ENCODE measurements at places on chromosomes 4 and X.

GRCh38 chr4:37537484-37537883, 148.7 kb downstream of the RELL1 start:
- no peaks in the 10 kb centered on the region for H3K4me1 ChIP-seq
- no peaks in the 10 kb centered on the region for H3K36me3 ChIP-seq
- H3K4me3 ChIP-seq, result no peak overlapping the region

DNA sequence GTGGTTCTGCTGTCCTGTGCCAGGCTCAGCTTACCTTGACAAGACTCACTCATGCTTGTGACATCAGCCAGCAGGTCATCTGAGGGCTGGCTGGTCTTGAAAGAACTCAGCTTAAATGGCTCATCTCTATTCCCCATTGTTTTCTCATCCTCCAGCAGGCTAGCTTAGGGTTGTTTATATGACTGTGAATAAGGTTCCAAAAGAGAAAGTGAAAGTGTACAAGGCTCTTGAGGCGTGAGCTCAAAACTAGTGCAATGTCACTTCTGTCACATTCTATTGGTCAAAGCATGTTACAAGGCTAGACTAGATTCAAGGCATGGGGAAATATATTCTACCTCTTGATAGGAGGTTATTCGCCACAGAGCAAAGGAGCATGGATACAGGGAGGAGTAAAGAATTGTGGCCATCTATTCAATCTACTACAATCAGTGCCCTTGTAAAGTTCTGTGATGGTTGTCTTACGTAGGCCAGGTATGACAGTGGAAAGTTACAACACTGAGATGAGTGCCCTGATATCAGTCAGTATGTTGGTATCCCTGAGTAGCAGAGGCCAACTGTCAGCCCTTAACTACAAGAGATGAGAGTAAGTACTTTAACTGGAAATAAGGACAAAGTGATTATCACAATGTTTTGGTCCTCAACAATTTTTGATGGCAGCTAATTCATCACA, 19.8 kb upstream of the TMLHE start:
- H3K27me3 ChIP-seq, result no peaks in the 10 kb centered on the region
- no peak overlapping the region for H3K27ac ChIP-seq
- H3K4me1 ChIP-seq, result no peaks in the 10 kb centered on the region
- no peak overlapping the region for H3K4me3 ChIP-seq

- H3K36me3 ChIP-seq, result no peaks in the 10 kb centered on the region
- DNase-seq, result no peak
- H3K27ac ChIP-seq, result no peak overlapping the region
Measured at GRCh38 chr4:151668689-151669402, 92.0 kb downstream of the GATB start.

- no peak overlapping the region for H3K27ac ChIP-seq
- H3K4me3 ChIP-seq, result no peak overlapping the region
- no peak for DNase-seq
- no peaks in the 10 kb centered on the region for H3K27me3 ChIP-seq
- no peaks in the 10 kb centered on the region for H3K36me3 ChIP-seq
- no peaks in the 10 kb centered on the region for H3K4me1 ChIP-seq
Measured at GRCh38 chr4:126799416-126799815, 833.3 kb upstream of the INTU start.

DNA sequence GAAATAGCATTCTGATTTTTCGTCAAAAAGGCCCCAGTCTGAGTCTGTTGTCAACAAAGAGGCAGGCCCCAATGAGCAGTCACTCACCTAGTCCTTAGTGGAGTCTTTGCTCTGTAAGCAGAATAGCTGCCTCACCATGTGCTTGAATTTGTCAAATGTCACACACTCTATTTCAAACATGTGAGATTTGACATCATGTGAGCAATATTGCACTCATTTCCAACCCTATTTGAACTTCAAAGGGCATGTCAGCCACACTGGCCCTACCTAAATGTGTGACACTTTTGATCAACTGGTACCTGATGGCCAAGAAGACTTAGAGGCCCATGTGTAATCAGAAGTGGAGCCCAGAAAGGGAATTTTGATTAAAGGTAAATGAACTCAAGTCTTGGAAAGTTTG, 59.4 kb upstream of the PLAC1 start:
- no peaks in the 10 kb centered on the region for H3K36me3 ChIP-seq
- H3K27me3 ChIP-seq, result no peaks in the 10 kb centered on the region
- no peaks in the 10 kb centered on the region for H3K4me1 ChIP-seq
- DNase-seq, result no peak
- H3K27ac ChIP-seq, result no peak overlapping the region

GRCh38 chrX:111127038-111127437, 31.0 kb downstream of the PAK3 start:
- no peaks in the 10 kb centered on the region for H3K36me3 ChIP-seq
- DNase-seq, result no peak
- no peak overlapping the region for H3K27ac ChIP-seq
- H3K4me1 ChIP-seq, result no peaks in the 10 kb centered on the region
- no peak overlapping the region for H3K4me3 ChIP-seq

- no peak overlapping the region for H3K27ac ChIP-seq
- H3K4me1 ChIP-seq, result peaks cover 7% of the 10 kb centered on the region
- H3K4me3 ChIP-seq, result no peak overlapping the region
- no peaks in the 10 kb centered on the region for H3K36me3 ChIP-seq
Measured at GRCh38 chrX:21934414-21934813, 6.1 kb upstream of the SMS start.

- H3K36me3 ChIP-seq, result peaks cover 50% of the 10 kb centered on the region
- no peak overlapping the region for H3K4me3 ChIP-seq
- no peaks in the 10 kb centered on the region for H3K27me3 ChIP-seq
- H3K4me1 ChIP-seq, result no peaks in the 10 kb centered on the region
- DNase-seq, result peak; percentile 58
Measured at GRCh38 chr4:2745981-2746806, 9.9 kb downstream of the TNIP2 start.

DNA sequence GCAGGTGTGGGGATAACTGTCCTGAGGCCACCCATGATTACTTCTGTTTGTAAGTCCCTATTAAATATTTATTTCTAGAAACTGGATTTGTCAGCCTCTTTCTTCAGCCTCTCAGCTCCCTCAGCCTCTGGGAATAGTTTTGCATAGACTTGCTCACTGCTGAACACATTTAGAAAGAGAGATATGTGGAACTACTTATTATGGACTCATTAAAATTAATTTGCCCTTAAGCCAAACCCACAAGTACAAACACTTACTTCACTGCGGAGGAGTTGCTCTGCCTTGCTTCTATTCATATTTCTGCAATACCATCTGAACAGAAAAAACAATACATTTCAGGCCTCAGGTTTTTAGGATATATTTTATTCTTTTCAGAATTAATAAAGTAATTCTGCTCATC, 22.4 kb upstream of the TXK start:
- DNase-seq, result no peak
- H3K4me3 ChIP-seq, result no peak overlapping the region
- H3K27me3 ChIP-seq, result no peaks in the 10 kb centered on the region
- no peak overlapping the region for H3K27ac ChIP-seq

DNA sequence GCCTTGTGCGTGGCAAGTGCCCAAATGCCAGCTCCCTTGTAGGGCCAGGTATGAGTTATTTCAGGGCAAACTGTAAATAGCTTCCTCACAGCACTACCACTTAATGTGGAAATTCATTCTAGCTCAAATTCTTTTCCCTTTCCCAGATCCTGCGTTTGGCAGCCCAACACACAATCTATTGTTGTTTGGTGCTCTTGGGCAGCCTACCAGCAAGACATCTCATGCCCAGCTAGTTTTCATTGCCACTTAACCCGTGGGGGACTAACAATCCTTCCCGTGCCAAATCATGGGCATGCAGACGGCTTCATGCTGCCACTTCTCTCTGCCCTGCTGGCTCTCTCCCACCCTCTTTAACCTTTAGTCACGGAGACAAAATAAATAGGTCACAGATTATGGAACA, 454.2 kb downstream of the GRIA2 start:
- no peak for DNase-seq
- no peaks in the 10 kb centered on the region for H3K27me3 ChIP-seq
- H3K4me3 ChIP-seq, result no peak overlapping the region
- peak overlapping the region; percentile 10 for H3K27ac ChIP-seq

- DNase-seq, result no peak
- no peaks in the 10 kb centered on the region for H3K36me3 ChIP-seq
- H3K27ac ChIP-seq, result no peak overlapping the region
- H3K4me3 ChIP-seq, result no peak overlapping the region
- H3K27me3 ChIP-seq, result no peaks in the 10 kb centered on the region
- no peaks in the 10 kb centered on the region for H3K4me1 ChIP-seq
Measured at GRCh38 chr4:91887926-91888325, 415.8 kb upstream of the GRID2 start.

GRCh38 chr4:117986321-117986720, 48.0 kb upstream of the NDST3 start:
- H3K4me3 ChIP-seq, result no peak overlapping the region
- no peak for DNase-seq
- H3K27ac ChIP-seq, result no peak overlapping the region
- H3K36me3 ChIP-seq, result no peaks in the 10 kb centered on the region
- H3K27me3 ChIP-seq, result no peaks in the 10 kb centered on the region

- no peaks in the 10 kb centered on the region for H3K27me3 ChIP-seq
- no peak overlapping the region for H3K27ac ChIP-seq
- no peak for DNase-seq
Measured at GRCh38 chr4:184845367-184846021, 19.7 kb upstream of the ACSL1 start.

DNA sequence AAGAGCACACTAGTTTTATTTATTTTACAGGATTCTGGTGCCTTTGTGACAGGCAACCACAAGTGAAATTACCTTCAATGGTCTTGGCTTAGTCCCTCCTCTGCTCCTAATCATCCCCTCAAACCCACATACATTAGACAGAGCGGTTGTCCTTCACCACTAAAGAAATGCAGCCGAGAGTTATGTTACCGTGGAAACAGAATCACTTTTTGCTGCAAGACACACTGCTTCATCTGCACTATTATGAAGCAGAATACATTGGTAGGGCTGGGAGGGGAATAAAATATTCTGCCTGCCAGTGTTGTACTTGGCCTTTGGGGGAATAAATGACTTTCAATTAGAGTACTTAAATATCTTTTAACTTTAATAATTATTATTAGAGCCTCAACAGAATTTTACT, 75.2 kb downstream of the ARHGEF38 start:
- no peak for DNase-seq
- H3K27ac ChIP-seq, result no peak overlapping the region
- H3K4me3 ChIP-seq, result no peak overlapping the region
- H3K27me3 ChIP-seq, result no peaks in the 10 kb centered on the region
- H3K36me3 ChIP-seq, result no peaks in the 10 kb centered on the region
- no peaks in the 10 kb centered on the region for H3K4me1 ChIP-seq

GRCh38 chr4:53916431-53916889, 147.9 kb downstream of the CHIC2 start:
- H3K4me3 ChIP-seq, result no peak overlapping the region
- no peaks in the 10 kb centered on the region for H3K27me3 ChIP-seq
- no peak overlapping the region for H3K27ac ChIP-seq
- H3K36me3 ChIP-seq, result no peaks in the 10 kb centered on the region
- no peaks in the 10 kb centered on the region for H3K4me1 ChIP-seq

GRCh38 chr4:87274803-87275202, 47.9 kb downstream of the HSD17B13 start:
- H3K36me3 ChIP-seq, result no peaks in the 10 kb centered on the region
- H3K27me3 ChIP-seq, result no peaks in the 10 kb centered on the region
- no peak overlapping the region for H3K27ac ChIP-seq
- DNase-seq, result no peak
- H3K4me3 ChIP-seq, result no peak overlapping the region

GRCh38 chr4:159206427-159206871, 103.6 kb downstream of the RAPGEF2 start:
- no peak overlapping the region for H3K4me3 ChIP-seq
- no peaks in the 10 kb centered on the region for H3K36me3 ChIP-seq
- H3K4me1 ChIP-seq, result no peaks in the 10 kb centered on the region
- DNase-seq, result no peak
- no peaks in the 10 kb centered on the region for H3K27me3 ChIP-seq

DNA sequence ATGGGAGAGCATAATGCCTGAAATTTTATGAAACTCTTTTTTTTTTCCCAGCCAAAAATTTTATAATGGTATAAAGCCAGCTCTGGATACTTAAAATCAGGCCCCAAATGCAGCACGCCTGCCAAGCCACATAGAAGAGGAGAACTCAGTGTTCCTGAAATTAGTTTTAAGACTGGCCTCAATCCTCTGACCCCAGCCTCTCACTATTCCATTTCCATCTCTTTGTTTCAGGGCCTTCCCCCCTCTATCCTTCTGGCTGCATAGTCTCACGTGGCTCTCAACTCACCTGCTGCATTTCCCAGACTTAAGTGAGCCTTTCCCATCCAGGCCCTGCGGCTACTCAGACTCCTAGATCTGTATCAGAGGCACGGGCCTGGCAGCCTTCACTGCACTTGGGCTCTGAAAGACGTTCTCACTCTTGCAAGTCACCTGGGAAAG, 5.2 kb upstream of the CBR4 start:
- no peak for DNase-seq
- peak overlapping the region; percentile 54 for H3K27ac ChIP-seq
- no peaks in the 10 kb centered on the region for H3K4me1 ChIP-seq
- no peaks in the 10 kb centered on the region for H3K27me3 ChIP-seq

DNA sequence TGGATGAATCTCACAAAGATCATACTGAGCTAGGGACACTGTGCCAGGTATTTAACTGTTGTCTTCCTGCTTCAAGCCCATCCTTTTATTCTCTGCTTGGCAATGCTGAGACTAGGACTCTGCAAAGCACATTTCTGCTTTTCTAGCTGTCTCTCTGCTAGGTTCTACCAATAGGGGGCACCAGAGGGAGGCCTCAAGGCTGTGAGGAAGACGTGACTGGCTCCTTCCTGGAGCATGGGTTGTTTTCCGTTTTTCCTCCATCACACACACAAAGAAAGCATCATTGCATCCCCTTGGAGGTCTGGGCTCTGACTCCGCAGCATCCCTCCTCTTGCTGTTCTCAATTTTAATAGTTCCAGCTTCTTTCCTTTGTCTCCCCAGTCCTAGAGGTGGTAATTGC, 10.9 kb upstream of the DCTD start:
- DNase-seq, result no peak
- H3K27me3 ChIP-seq, result no peaks in the 10 kb centered on the region
- no peaks in the 10 kb centered on the region for H3K36me3 ChIP-seq

DNA sequence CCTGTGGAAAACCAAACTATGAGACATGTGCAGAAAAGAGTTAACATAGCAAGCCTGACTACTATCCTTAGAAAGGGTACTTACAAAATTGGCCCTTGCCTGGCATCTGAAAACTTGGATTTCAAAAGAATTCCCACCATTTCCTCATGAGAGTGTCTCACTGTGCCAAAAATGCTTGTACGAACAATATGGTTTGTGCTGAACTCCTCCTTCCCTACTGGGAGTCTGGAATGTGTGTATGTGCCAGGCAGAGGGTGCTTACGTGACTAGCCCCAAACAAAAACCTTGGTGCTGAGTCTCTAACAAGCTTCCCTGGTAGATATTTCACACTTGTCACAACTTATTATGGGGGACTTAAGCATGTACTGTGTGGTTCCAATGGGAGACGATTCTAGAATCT, 81.7 kb upstream of the GIMD1 start:
- no peaks in the 10 kb centered on the region for H3K4me1 ChIP-seq
- H3K36me3 ChIP-seq, result no peaks in the 10 kb centered on the region
- H3K4me3 ChIP-seq, result no peak overlapping the region
- no peaks in the 10 kb centered on the region for H3K27me3 ChIP-seq
- DNase-seq, result no peak

GRCh38 chr4:73308286-73308685, 49.7 kb upstream of the ANKRD17 start:
- H3K36me3 ChIP-seq, result no peaks in the 10 kb centered on the region
- DNase-seq, result no peak
- H3K4me3 ChIP-seq, result no peak overlapping the region

- no peak overlapping the region for H3K4me3 ChIP-seq
- H3K4me1 ChIP-seq, result no peaks in the 10 kb centered on the region
- H3K36me3 ChIP-seq, result no peaks in the 10 kb centered on the region
- no peak for DNase-seq
- H3K27me3 ChIP-seq, result no peaks in the 10 kb centered on the region
Measured at GRCh38 chrX:26328608-26329319, 112.8 kb downstream of the MAGEB5 start.
